Activated CD4-positive, alpha-beta T cell treated with anti-CD3 and anti-CD28 coated beads, Interleukin-2, amount 50 U/mL, for 4 hours (primary cell): ENCODE measurements at places on chromosomes 6 and 20.

- no peak for DNase-seq
Measured at GRCh38 chr6:139732451-139732850, 358.0 kb upstream of the CITED2 start.

DNA sequence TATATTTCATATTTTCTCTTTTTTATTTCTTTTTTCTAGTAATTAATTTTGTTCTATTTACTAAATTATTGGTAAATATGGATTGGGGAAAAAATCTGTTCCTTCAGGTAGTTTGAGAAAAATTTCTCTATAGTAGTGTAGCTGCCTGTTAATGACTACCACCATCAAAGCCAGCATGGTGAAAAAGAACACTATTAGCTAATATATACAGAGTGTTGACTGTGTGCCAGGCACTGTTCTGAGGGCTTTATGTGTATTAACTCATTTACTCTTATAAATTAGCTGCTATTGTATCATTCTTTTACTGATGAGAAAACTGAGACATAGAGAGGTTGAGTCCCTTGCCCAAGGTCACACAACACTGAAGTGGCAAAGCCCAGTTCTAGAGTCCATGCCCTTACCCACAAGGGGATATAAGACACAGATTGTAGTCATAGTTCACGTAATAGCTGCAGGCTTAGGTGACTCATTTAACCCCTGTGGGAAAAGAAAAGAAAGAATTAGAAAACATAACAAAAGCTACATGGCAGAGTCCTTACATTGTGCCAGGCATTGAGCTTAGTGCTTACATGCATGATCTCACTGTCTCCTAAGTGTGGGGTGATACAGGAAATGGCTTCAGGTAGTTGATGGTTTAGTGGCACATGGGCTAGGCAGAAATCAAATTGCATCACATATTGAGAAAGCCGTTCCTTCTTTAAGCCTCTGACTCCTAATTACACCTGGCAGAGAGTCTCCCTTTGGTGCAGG is 12.2 kb upstream of the AKIRIN2 start:
- DNase-seq = no peak

DNA sequence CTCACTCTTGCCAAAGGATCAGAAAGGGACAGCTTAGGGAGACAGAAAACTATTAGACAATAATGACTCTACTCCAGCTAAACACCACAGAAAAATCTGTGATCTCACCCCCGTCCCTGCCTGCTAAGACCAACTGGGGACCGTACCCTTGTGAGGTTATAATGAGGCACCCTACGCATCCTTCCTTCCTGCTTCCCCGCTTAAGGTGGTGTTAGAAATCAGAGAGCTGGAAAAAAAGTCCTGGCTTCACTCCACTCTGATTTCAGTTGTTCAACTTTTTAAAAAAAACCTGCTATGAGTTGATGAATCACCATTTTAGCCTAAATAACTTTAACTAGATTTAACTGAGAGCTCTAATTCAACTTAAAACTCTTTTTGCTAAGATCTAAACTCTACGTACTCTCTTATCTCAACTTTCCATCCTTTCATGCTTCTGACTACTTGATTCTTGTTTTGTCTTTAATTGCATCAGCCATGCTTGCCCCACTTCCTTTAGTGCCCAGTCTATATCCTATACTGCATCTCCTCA is 35.8 kb upstream of the TMEM14A start:
- DNase-seq = no peak

DNA sequence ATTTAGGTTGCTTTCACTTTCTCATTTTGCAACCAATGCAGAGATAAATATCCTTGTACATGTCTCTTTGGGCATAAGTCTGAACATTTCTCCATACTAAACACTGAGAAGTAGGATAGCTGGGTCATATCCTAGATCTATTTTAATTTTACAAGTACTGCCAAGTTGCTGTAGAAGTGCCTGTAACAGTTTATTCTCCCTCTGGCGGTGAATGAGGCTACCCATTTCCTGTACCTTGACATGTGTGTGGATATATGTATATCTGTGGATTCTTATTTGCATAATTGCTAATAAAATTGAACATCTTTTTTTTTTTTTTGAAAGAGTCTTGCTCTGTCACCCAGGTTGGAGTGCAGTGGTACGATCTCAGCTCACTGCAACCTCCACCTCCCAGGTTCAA is 48.0 kb upstream of the PNRC1 start:
- DNase-seq = no peak

- no peak for DNase-seq
Measured at GRCh38 chr20:18738055-18738454, 75.5 kb upstream of the SCP2D1 start.

DNA sequence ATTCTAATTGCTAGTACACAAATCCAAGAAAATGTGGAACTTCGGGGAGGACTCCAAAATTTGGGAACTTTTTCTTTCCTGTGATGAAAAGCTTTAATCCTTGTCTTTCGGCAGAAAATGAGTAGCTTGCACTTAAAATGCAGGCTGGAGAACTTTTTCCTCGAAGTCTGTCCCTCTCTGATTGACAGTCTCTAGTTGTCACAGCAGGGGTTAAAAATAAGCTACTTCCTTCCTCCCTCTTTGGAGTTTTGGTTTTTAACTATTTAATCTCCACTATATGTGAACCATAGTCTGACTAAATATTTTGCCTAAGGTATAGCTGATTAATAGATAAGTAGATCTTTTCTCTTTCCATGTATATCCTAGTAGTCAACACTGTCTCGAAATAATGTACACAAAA is 66.8 kb upstream of the MBOAT1 start:
- no peak for DNase-seq

DNA sequence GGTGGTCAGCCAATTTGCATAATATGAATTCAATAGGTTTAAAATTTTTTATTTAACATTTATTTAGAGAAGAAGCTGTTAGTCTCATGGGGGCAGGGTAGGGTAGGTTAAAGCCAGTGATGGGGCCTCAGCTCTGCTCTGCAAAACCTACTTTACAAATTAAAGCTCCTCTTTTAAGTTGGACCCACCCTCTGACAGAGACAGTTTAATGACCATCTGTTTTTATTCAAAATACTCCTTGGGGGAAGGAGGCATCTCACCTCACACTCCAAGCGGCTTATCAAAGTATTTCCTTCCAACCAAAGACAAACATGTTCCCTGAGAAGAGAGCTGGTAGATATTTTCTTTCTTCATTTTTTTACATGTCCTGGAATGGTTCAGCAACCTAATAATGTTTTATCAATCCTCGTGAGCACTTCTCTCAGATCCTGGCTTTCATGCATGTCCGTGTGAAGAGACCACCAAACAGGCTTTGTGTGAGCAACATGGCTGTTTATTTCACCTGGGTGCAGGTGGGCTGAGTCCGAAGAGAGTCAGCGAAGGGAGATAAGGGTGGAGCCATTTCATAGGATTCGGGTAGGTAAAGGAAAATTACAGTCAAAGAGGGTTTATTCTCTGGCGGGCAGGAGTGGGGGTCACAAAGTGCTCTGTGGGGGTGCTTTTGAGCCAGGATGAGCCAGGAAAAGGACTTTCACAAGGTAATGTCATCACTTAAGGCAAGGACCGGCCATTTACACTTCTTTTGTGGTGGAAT is 184.7 kb downstream of the GJA1 start:
- DNase-seq = no peak

DNA sequence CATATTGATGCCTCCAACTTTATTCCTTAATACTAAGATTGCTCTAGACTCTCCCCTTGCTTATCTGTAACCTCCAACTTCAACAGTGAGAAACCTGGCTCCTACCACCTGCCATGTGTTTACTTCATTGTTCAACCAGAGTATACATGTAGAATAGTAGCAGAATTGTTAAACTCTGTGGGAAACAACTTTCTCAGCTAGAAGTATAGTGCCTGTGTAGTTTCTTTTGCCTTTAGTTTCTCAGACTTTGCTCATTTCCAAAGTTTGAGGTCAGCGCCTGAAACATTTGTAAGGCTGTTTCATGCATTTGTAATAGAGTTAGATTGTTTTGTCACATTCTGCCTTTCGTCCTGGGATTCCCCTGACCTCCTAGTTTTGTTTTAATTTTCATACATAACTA is 34.9 kb upstream of the HECA start:
- no peak for DNase-seq

DNA sequence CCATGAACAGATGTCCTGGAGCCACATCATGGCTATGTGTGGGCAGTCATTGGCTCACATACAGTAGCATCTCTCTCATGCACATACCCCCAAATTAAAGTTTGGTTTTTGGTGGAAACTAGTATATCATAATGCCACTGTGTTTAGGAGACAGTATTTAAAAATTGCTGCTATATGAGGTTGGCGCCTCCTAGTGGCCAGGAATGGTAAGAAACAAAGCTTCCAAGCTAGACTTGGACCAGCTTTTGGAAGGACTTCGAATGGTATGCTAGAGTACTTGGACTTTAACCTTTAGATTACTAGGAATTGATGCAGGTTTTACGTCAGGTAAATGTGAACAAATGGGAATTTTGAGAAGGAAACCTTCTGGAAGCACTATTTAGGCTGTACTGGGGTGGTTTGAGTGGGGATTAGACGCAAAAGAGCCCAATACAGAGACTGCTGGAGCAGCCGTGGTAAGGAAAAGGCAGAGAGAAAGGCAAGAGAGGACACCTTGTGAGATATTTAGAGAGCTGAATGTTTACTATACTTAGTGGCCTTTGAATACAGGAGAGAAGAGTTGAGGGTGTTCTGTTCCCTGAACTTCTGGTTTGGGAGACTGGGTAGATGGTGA is 23.8 kb downstream of the PRSS35 start:
- peak; percentile 15 for DNase-seq

DNA sequence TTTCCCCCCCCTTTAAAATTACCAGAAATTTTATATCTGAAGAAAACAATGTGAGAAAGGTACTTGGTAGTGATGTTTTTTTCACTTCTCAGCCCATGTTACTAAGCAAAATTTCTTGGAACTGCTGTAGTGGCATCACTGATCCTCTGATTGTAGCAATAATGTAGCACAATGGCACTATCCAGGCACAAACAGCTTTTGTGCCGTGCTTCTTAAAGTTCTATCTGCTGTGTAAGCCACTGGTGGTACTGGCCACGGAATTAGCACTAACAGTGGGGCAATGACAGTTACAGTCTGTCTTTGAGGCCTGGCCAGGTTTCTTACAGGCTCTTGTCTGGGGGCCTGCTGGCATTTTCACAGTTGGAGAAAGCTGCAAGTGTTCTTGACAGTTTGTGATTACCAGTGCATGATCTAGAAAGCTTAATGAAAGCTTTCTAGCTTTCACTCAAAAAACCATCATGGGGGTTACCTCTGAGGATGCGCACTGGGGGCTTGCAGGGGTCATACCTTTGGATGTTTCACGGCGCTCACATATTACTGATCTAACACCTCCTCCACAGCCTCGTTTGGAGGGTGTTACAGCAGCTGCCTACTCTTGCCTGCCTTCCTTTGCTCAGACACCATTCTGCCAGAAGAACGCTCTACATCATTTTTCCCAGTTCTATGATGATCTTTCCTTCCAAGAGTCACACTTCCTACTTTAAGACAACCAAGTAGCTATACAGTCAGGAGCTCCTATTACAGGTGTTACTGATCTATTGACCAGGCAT is 58.4 kb upstream of the ARMH2 start:
- no peak for DNase-seq

- DNase-seq = no peak
Measured at GRCh38 chr6:78487401-78487800, 379.9 kb upstream of the IRAK1BP1 start.

GRCh38 chr20:51651921-51652549 is 109.5 kb upstream of the NFATC2 start:
- no peak for DNase-seq

GRCh38 chr20:25211273-25211672 is 15.8 kb downstream of the ENTPD6 start:
- no peak for DNase-seq

DNA sequence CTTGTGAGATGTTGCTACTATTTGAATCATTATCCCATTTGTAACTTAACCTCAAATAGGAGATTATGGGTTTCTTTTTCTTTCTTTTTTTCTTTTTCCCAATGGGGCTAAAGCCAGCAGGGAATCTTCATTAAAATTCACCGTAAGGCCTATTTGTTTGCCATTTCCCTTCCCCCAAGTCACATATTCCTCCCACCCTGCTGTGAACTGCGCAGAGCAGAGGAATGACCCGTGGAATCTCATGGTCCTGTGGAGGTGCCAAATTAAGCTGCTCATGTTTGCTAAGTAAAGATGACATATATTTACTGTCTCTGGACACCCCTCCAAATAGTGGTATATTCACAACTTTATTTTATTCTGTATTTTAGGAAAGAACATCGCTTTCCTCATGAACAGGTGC is 699.3 kb downstream of the RNF144B start:
- DNase-seq = no peak

- no peak for DNase-seq
Measured at GRCh38 chr20:48310305-48310704, 517.5 kb downstream of the PREX1 start.

DNA sequence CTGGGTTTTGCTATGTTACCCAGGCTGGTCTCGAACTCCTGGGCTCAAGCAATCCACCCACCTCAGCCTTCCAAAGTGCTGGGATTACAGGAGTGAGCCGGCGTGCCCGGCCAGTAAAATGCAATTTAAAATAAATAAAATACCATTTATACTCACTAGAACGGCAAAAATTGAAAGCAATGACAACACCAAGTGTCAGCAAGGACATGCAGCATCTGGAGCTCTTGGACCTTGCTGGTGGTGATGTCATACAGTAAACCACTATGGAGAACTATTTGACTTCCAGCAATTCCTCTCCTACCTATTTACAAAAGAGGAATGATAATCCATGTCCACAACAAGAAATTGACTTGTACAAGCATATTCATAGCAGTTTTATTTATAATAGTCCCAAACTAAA is 105.7 kb upstream of the PHACTR1 start:
- no peak for DNase-seq

- DNase-seq = no peak
Measured at GRCh38 chr6:570825-571224, 86.1 kb downstream of the HUS1B start.

DNA sequence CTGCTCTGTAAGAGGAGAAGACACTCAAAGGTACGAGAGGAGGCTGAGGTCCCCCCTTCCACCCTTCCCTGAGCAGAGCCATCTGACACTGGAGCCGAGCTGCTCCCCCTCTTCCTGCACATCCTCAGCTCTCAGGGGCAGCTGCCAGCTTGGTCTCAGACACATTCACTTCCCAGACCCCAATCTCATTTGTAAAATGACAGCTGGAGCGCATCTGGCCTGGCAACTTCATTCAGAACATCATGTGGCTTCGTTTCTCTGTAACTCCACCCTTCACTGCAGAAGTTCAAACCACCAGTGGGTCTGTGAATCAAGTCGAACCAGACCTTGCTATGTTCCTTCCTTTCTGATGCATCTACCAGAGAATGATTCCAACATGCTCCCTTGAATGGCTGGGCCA is 145.6 kb upstream of the CDH4 start:
- no peak for DNase-seq
